ENCODE measurements at places on chromosomes 6 and 20.
A peak's percentile ranks its signal among the peaks of the same experiment; 100 is the strongest.

DNA sequence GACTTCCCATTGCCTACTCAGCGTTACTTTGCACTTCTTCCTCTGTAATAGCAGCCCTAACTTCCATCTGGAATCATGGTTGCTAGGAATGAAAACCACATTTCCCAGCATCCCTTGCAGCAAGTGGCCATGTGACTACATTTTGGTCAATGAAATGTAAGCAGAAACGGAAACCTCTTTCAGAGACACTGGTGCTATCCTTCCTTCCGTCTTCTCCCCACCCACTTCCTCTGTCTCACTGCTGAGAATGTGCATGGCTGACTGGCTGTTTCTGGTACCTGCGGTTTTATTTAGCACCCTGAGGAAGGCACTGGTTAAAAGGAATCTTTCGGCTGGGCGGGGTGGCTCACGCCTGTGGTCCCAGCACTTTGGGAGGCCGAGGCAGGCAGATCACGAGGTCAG lies 107.4 kb downstream of the SCML4 start:
- DNase-seq: no peak

DNA sequence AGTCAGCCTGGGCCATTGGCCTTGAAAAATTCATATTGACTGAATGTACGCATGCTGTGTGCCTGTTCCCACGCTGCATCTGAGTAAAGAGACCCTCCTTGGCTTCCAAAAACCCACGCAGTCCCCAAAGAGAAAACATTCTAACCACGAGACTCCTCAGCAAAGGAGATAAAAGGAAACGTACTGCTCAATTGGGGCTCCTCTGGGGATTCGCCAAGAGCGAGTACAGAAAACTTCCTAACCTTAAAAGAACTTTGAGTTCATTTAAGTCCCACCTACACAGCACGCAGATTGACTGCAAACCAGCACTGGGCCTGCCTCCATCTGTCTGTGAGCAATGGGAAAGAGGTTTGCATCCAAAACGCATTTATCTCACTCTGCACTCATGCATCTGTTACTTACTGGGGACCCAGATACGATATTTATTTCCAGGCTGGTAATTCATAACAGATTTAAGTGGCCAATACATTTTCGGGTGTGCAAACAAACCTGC lies 505.9 kb upstream of the CHD6 start:
- DNase-seq: peak; percentile 22

DNA sequence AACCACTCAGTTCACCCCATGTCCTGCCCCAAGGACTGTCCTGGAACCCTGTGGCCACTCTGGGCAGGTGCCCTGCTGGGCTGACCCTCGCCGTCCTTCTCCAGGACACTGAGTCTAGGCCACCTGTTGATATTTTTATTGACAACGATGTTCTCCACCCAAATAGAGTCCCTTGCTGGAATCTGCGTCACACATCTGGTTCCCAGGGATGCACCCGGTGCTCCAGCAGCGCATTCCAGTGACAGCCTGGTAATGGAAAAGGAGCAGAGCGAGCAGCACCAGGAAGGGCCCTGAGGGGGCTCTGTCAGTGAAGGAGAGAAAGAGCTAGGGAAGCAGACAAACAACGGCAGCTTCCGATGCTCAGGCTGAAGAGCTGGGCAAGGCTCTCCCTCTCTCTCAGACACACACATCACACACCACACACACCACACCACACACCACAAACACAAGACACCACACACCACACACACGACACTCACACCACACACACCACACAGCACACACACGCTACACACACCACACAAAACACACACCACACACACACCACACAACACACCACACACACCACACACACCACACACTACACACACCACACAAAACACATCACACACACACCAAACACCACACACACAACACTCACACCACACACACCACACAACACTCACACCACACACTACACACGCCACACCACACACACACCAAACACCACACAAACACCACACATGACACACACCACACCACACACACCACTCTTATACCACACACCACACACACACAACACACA lies 117.9 kb upstream of the THBS2 start:
- DNase-seq: no peak

DNA sequence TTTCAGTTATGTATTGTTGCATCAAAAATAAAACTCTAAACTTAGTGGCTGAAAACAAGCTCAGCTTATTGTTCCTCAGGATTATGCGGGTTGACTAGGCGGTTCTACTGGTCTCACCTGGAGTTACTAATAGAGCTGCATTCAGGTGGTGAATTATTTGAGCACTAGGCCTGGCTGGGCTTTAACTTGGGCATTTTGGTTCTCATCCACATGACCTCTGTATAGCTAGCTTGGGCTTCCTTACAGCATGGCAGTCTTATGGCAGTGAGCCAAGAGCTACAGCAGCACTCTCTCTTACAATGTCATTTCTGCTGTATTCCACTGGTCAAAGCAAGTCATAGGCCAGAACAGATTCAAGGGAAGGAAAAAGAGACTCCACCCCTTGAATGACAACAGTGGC lies 1.6 kb downstream of the PGBD1 start:
- DNase-seq: no peak

DNA sequence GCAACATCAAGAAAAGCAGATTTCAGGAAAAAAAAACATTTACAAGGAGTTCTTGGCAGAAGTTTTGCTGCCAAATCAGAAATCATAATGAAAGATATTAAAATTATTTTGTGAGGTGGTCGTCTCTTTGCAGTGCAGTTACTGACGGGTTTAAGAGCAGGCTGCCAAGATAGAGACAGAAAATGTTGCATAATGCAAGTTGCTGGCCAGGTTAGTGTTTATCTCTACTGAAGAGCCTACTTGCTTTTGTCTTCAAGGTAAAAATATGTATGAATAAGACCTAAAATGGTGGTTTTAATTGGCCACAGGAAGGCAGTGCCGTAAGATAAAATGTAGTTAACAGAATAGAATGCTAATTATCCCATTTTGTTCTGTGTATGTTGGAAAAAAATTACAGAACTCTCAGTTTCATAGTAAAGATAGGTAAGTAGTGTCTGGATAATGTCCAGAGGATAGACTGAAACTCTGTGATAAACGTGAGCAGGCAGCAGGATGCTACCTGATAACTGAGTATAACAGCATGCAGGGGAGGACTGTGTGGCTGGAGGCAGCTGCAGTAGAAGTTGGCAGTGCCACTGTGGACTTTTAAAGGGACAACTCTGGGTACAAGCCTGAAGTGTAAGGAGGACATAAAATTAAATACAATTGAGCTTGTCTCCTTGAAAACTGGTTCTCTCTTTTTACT lies 13.9 kb downstream of the FOXO3 start:
- DNase-seq: no peak

DNA sequence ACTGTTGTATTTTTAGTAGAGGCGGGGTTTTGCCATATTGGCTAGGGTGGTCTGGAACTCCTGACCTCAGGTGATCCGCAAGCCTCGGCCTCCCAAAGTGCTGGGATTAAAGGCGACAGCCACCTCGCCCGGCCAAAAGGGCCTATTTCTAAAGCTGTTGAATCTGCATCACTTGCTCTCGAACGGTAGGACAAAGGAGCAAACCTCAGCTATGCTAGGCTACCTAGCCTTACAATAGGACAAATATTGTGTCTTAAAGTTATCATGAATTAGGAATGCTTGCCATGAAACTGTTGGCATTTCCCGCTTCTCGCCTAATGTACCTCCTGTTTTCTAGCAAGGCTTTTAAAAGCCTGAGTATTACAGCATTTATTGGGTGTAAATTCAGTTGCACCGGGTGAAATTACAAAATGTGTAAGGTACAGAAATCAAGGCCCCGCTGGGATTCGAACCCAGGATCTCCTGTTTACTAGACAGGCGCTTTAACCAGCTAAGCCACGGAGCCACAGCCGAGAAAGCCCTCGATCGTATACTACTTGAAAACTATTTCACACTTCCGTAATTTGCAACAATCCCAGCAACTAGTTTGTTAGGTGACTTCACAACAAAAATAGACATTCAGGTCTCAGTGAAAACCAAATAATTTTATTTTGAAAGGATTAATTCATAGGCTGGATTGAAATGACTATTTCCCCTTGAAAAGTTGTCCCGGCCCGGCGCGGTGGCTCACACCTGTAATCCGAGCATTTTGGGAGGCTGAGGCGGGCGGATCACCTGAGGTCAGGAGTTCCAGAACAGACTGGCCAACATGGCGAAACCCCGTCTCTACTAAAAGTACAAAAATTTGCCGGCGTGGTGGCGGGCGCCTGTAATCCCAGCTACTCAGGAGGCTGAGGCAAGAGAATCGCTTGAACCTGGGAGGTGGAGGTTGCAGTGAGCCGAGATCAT lies 211.6 kb upstream of the ZNF184 start:
- DNase-seq: no peak

DNA sequence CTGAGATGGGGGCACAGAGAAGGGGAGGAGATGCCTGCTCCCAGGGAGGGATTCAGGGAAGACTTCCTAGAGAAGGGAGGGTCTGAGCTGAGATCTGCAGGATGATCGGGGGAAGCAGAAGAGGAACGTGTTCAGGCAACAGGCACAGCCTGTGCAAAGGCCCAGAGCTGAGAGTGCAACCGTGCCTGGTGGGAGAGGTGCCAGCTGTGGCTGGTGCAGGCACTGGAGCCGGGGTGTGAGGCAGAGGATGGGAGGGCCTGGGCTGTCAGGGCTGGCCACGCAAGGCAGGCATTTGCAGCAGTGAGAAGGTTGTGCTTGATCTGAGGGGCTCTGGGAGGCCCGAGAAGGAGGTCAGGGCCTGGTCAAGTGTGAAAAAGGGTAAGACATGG lies 27.7 kb downstream of the PTGIS start:
- DNase-seq: no peak

GRCh38 chr6:155411154-155412052 lies 44.2 kb downstream of the NOX3 start:
- DNase-seq: no peak

GRCh38 chr6:148559848-148560433 lies 186.9 kb upstream of the UST start:
- DNase-seq: peak; percentile 71

GRCh38 chr6:139982195-139982594 lies 607.7 kb upstream of the CITED2 start:
- DNase-seq: no peak

GRCh38 chr20:9348747-9349146 lies 165.6 kb upstream of the LAMP5 start:
- no peak for DNase-seq

- no peak for DNase-seq
These were observed 2.1 kb downstream of the B4GALT5 start for GRCh38 chr20:49711667-49711987.

DNA sequence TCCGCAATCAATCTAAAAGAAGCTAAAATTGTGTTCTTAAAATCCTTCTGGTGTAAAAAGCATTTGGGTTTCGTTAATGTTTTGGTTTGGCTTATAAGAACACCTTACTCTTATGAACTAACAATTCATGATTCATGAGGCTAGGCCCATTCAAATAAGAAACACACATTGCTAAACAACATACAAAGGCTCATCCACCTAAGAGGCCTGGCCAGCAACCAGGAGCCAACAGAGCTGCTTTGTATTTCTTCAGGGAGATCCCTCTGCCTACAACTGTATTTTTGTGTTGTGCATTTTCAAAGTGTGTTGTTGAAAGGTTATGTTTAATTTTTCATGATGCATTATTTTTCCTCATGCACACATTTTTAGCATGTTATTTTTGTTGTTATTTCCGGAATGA lies 98.6 kb downstream of the PTPRK start:
- no peak for DNase-seq

DNA sequence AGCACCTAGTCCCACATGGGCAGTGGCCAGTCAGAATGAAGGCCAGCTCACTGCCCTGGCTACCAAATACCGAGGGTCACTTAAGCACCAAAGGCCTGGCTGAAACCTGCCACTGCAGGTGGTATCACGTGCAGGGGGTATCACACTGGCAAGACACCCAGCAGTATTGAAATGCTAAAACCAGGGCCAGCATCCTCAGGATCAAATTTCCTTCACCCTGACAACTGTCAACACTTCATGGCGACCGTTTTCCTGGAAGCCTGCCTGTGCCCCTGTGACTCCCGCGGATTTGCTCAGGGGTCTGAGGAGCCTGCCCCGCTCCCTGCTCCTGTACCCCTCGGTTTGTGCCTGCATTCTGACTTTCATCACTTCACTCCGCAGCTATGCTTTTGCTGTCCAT lies 151.1 kb downstream of the TTLL2 start:
- no peak for DNase-seq

DNA sequence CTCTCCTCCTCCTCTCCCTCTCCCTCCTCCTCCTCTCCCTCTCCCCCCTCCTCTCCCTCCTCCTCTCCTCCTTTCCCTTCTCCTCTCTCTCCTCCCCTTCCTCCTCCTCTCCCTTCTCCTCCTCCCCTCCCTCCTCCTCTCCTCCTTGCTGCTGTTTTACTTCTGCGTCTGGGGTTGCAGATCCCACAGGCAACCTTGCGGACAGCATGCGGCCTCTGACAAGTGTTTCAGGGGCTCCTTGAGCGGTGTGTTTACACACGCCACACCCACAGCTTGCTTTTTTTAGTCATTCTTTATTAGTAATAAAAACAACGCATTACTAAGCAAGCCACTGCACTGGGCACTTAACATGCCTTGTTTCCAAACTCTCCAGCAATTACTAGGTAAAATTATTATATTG lies 81.9 kb downstream of the TFAP2C start:
- no peak for DNase-seq

DNA sequence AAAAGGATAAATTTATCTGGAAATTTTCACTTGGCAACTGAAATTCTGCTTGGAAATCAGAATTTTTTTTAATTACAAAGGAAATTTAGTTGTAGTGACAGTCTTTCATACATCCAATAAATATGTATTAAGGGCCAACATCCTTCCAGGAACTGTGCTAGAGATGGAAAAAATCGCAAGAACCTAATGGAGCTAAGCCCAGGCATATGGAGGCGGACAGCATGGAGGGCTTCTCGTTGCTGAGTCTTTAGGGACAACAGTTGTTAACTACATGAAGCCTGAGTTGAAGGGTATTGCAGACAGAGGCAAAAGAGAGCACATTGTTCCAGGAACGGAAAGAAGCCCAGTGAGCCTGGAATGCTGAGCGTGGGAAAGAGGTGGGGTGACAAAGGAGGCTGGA lies 208.9 kb downstream of the IBTK start:
- no peak for DNase-seq

DNA sequence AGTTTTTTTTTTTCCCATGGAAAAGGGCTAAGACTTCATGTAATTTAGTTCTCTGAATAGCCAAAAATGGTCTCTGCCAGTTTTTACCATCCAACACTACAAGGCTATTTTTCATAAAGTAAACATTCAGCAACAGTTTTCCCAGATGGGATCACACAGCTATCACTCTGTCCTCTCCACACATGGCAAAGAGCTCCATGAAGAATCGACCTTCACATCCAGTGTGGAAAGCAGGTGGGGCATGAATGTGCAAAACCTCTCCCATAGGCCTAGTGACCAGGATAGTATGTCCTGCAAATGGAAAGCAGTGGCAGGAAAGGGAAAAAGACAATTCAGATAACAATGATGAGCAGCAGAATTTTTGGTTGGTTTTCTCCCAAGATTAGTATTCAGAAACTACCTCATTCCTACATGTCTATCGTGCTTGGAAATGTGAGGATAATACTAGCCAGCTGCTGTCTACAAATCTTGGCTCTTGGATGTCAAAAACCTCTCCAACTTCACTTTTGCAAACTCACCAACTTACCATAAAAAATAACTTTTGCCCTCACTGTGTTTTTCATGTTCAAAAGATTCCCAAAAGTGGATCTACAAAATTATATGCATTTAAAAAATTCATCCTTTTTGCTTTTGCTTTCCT lies 159.7 kb upstream of the MCHR2 start:
- no peak for DNase-seq
